ENCODE measurements at places on chromosomes 2 and 18.

DNA sequence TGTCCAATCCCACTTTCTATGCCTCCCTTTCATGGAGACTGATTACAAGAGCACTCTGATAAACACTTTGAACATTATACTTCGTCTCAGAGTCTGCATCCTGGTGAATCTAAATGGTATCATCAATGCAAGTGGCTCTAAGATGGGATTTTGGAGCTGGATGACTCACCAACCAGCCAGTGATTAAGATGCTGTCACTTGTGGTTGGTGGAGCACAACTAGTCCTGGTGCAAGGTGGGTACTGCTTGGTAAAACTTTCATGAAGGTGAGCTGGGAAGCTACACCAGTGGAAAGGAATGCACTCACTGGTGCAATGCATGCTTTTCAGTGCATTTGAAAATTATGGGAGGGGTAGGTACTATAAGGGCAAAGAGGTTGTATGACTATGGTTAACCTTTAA, 137.7 kb upstream of the TRIB2 start:
- DNase-seq = no peak

- peak; percentile 76 for DNase-seq
Observed at GRCh38 chr2:240820607-240821428, 799 bp upstream of the KIF1A start.

DNA sequence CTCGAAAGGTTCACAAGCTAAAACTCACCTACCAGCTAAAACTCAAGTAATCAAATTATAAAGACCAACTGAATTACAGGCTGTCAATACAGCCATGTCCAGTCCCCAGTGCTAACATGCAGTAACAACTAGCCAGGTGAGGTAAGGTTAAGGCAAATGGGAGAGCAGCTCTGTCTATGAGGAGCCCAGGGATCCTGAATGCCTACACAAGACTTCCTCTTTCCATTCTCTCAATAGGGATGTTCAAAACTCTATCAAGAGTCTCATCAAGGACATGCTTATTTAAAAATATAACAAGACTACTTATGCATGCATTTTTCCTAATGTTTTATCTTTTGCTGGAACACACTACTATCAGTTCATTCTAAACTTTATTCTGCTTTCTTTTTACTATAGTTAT, 20.4 kb downstream of the REV1 start:
- DNase-seq = no peak

DNA sequence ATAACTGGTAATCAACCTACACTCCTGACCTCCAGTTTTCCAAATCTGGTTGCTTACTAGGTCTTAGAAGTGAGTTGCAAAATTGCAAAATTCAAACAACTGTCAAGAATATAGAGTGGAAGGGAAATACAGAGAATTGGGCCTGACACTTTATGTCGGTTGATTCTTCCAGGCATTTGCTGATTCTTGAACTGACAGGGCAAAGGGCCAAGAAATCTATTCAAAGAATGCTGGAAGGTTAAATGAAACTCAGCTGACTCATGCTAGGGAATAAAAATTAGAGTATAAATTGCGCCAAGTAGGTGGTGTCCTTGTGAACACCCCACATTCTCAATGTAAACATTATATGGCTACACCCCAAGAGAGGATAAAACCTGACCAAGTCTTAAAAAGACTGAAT, 21.5 kb upstream of the ZSCAN30 start:
- no peak for DNase-seq

- DNase-seq = no peak
Observed at GRCh38 chr18:52933356-52933755, 593.4 kb downstream of the DCC start.

- peak; percentile 89 for DNase-seq
Observed at GRCh38 chr2:237724811-237725478, 73.6 kb upstream of the RBM44 start.

DNA sequence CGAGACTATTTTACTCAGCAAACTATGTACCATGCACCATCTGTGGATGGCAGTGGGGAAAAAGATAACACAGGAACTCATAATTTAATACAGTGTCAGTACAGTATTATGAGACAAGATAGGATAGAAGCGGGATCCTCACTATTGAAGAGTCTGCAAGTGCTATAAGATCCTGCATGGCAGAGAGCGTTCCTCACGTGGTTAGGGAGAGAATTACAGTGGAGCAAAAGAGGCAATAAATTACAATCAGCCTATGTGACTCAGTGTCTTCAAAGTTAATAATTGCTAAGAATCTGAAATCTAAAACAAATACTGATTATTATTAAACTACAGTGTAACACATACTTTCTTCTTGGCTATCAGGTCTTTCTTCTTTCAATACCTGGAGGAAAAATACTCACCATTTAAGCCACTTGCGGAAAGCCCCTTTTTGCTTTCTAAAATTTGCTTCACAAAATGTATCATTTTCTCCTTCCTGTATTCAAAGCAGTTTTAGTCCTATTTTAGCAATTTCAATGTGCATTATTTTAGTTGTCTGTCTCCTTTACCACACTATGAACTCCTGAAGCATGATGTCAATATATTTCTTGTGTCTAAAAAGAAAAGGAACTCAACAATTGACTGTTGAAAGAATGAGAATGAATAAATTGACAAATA, 342.9 kb downstream of the SPAG16 start:
- DNase-seq = no peak

GRCh38 chr2:83435989-83436388, 1023.1 kb downstream of the SUCLG1 start:
- no peak for DNase-seq

- DNase-seq = no peak
Observed at GRCh38 chr2:239371726-239372686, 28.8 kb downstream of the HDAC4 start.

GRCh38 chr2:210445116-210445707, 31.3 kb downstream of the LANCL1 start:
- DNase-seq = peak; percentile 55

DNA sequence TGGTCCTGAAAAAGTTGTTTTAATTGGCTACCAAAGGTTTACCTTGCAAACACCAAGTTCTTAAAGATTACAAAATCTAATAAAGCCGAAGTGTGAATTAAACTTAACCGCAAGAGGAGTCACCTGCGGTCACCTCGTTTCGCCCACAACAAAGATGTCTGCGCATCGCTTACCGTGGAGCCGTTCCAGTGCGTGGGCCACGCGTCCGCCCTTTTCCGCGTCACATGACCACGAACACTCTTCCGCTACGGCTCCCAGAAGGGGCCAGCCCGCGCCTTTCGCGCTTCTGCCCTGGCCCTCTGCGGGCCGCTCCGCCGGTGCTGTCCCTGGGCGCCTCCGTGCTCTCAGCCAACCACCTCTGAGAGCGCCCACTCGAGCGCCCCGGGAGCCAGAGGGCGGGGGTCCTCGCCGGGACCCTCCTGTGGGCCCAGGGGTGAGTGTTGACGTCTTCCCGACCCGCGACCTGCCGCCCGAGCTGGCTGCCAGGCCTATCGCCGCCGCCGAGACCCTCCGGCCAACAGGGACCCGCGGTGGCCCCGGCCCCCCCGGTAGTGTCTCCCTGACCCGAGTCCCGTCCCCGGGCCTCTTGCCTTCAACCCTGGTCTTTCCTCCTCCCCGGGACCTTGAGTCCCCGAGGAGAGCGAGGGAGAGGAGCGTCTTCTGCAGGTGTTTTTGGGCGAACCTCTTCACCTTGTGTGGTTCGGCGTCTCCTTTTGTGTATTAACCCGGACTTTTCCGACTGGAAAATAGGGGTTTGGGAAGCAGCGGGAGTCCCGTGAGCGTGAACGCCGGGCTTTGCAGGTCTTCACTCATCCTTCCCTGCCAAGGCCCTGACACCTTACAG, at the start of gene MFF:
TSS of gene MFF (plus strand) at position 257 of the 844 bp plus-strand sequence. CDS start 5,415 bp downstream, outside the sequence.
- DNase-seq = peak; percentile 97

DNA sequence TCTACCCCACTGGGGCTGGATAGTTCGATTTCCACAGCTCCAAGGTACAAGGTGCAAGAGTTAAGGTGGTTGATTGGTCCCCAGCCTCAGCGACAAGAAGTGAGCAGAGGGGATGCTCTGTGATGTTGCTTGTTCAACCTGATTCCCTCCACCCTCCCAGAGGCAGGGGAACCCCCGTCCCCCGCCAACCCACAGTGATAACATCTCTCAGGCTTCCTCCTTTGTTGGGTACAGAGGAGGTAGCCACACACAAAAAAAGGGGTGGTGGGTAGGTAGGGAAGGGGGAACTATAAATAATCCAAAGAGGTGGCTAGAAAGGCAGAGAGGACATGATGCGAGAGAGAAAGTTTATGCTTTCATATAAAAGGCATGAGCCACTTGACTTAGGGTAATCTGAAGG, 192.9 kb upstream of the POU3F3 start:
- DNase-seq = no peak

DNA sequence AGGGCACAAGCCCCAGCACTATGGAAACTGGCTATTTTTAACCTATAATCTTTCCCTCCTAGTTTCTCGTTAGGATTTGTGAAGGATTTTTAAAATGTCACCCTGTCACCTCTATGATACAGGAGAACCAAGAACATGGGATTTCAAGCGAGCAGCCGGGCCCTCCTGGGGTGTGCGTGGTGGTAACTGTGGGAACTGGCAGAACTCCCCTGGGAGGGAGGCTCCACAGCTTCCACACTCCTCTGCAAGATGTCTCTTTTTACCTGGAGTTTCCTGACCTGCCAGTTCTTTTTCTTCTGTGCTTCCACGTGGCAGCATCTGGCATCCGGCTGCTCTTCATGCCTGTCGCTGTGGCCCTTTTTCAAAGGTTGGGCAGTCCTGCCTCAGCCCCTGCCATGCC, 386.3 kb upstream of the MYT1L start:
- DNase-seq = no peak

DNA sequence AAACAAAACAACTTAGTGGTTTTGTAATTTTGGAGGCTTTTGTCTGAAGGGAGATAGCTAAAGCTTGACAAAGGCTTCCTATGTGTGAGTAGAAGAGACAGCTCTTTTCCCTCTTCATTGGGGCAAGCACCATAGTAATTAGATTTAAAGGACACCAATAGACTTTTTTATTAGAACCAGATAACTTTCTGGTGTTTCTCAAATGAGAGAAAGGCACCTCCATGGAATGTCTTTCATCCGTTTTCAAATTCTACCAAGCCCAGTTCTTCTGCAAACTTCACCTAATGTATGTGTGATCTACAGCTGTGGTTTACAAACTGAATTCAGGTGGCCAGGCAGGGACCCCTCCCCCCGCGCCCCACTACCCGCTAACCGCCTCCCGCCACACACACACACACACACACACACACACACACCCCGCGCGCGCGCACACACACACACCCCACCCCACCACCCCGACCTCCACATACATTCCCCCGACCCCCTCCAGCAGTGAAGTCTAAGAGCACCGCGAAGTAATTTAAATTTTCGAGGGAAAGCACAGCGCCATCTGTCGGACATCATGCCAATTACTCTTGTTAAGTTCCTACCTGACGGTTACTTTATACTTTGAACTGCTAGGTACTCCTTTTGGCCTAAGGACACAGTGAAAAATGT, 31.6 kb upstream of the PPP1R1C start:
- DNase-seq = peak; percentile 57

GRCh38 chr2:1674766-1675397, 69.4 kb downstream of the PXDN start:
- DNase-seq = no peak

GRCh38 chr2:30446602-30447148, 371 bp upstream of the LCLAT1 start:
- DNase-seq = peak; percentile 48

DNA sequence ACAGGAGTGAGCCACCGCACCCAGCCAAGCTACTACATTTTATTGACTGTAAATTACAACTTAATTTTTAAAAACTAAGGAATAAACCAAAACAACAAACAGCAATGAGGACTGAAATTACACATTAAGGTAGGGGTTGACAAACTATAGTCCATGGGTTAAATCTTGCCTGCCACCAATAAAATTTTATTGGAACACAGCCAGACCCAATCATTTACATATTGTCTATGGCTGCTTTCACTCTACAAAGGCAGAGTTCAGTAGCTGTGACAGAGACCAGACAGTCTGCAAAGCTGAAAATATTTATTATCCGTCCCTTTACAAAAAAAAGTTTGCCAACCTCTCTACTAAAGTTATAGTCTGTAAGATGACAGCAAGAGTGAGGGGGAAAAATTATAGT, 24.3 kb upstream of the UGP2 start:
- DNase-seq = no peak

- no peak for DNase-seq
Observed at GRCh38 chr2:233267516-233268245, 16.2 kb downstream of the ATG16L1 start.

GRCh38 chr18:58965291-58966004, 100.8 kb downstream of the ZNF532 start:
- DNase-seq = no peak

- no peak for DNase-seq
Observed at GRCh38 chr2:239918749-239919148, 106.4 kb downstream of the NDUFA10 start.

- DNase-seq = peak; percentile 45
Observed at GRCh38 chr2:155308367-155309009, 610.0 kb downstream of the KCNJ3 start.
